ENCODE measurements at places on chromosomes 13 and 19.

DNA sequence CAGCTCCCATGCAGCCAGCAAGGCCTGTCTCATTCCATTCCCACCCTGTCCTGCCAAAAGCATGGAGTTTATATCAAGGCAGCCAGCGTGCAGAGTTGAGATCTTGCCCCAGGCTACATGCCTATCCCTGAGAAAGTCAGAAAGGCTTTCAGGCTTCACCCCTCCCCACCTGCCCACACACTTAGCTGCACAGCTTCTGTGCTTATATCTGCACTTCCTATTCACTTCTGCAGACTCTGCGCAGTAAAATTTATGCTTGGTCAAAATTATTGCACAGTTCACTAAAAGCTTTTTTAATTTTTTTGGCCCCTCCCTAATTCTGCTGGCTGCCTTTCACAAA lies 12.5 kb upstream of the ZNF675 start:
- no peak for DNase-seq

DNA sequence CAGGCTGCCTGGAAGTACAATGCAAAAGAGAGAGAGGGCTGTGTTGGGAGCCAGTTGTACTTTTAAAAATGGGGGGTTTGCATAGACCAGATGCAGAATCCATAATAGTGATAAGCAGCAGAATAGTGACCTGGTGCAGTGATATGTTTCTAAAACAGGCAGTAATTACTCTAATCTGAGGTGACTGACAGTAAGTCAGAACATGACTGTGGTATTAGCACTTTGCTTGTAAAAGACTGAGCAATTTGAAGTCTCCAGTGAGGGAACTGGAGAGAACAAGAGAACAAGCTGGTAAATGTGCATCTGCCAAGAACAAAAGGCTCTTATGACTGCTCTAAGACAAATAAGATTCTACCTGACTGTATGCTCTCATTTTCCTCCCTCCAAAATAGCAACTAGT lies 383.4 kb downstream of the ITGBL1 start:
- DNase-seq = no peak

DNA sequence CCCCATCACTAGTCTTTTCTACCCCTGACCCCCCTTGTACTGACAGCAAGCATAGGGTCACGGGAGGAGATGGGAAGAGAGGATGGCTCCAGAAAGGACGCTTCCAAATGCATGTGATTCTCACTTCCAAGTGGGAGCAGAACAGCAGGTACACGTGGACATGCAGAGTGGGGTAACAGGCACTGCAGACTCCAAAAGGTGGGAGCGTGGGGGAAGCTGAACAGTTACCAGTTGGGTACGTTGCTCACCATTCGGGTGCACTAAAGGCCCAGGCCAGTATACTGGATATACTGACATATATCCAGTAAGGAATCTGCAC lies 2.3 kb upstream of the ETV2 start:
- DNase-seq = no peak

- no peak for DNase-seq
Observed at GRCh38 chr13:28623782-28624706, 34.9 kb upstream of the POMP start.

GRCh38 chr13:97574926-97575325 lies 141.0 kb downstream of the RAP2A start:
- DNase-seq = no peak

DNA sequence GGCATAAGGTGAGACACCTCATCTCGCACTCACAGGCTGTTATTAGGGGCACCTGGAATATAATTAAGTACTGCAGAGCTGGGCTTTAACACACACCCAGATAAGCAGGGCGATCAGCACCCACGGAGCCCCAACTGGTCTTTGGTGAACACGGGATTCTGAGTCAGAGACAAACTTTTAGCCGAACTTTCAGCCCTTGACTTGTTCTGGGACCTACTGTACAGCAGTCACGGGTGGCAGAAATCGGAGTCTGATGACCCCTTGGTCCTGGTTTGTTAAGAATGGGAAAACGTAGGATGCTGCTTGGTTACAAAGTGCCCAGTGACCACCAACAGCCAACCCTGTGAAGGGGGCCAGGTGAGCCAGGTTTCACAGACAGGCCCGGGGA lies 9.0 kb downstream of the SH3GL1 start:
- no peak for DNase-seq

DNA sequence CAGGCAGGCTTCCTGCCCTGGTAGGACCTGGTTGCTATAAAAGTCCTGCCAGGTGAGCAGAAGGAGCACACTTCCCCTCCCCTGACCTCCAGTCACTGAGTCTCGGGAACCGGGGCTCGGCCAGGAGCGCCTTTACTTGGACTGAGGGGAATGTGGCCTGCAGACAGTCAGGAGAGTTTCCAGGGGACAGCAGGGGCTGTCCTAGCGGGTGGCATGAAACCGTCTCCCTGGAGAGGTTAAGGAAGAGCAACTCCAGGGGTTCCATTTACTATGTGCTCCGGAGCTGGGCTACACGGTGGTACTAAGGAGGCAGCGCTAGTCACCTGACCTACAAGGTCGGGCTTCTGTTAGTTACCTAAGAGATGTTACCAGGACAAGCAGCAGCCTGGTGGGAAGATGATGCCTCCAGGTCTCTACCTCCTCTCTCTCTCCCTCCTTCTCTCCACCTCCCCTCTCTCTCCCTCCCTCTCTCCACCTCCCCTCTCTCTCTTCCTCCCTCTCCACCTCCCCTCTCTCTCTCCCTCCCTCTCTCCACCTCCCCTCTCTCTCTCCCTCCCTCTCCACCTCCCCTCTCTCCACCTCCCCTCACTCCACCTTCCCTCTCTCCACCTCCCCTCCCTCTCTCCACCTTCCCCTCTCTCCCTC lies 4.1 kb upstream of the CNOT3 start:
- peak; percentile 51 for DNase-seq

- no peak for DNase-seq
Observed at GRCh38 chr13:38735665-38736440, 49.0 kb downstream of the FREM2 start.

GRCh38 chr13:111065698-111066097 lies 49.4 kb upstream of the ARHGEF7 start:
- DNase-seq = no peak

DNA sequence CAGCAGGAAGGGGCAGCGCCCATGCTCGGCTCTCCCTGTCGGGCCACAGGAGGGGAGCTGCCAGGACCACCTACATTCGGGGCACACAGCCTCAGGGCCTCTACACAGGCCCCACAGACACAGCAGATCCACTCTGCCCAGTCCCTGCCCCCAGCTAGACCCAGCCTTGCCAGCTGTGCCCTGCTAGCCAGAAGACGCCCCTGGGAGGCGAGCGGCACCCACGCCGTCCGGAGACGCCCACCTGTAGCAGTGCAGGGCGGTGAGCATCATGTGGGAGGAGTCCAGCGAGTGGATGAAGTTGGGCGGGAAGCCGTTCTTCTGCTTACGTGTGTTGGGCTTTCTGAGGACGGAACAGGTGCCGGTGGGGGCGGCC lies 15.1 kb downstream of the POLRMT start:
- DNase-seq = no peak

GRCh38 chr19:4049432-4049831 lies 17.3 kb downstream of the ZBTB7A start:
- no peak for DNase-seq

- DNase-seq = no peak
Observed at GRCh38 chr13:113552079-113552478, 32.5 kb upstream of the TFDP1 start.

DNA sequence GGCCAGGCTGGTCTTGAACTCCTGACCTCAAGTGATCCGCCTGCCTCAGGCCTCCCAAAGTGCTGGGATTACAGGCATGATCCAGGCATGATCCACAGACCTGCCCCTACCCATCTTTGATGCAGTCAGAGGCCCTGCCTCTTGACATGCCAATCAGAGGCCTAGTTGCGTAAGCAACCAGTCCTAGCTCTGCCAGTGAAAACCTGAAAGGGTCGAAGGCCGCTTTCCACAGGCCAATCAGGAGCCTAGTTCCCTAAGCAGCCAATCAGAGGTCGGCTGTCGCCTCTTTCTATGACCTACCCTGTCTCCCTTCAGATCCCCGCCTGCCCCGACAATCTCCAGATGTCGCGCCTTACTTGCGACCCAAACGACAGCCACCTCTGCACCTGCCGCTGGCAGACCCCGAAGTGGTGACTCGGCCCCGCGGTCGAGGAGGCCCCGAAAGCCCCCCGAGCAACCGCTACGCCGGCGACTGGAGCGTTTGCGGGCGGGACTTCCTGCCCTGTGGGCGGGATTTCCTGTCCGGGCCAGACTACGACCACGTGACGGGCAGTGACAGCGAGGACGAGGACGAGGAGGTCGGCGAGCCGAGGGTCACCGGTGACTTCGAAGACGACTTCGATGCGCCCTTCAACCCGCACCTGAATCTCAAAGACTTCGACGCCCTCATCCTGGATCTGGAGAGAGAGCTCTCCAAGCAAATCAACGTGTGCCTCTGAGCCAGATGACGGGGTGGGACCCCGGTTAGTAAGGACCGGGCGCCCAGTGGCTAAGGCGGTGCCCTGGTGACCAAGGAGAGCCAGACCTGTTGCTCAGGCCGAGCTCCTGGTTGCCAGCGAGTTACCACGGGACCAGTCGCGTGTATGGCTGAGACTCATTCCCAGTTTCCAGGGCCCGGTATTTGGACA lies 6.3 kb downstream of the SYDE1 start:
- DNase-seq = no peak

- peak; percentile 76 for DNase-seq
Observed at GRCh38 chr13:99926014-99926731, 45.4 kb downstream of the ZIC5 start.

- no peak for DNase-seq
Observed at GRCh38 chr13:53200498-53201453, 172.2 kb downstream of the OLFM4 start.

GRCh38 chr19:16379521-16380313 lies 55.1 kb downstream of the KLF2 start:
- no peak for DNase-seq

GRCh38 chr19:48746738-48747575 lies at the start of gene IZUMO1:
IZUMO1 (minus strand) TSS chr19:48746909; CDS start chr19:48745859, 1,050 bp downstream.
- no peak for DNase-seq

GRCh38 chr19:50844296-50844935 lies 10.3 kb upstream of the KLK3 start:
- DNase-seq = peak; percentile 31

DNA sequence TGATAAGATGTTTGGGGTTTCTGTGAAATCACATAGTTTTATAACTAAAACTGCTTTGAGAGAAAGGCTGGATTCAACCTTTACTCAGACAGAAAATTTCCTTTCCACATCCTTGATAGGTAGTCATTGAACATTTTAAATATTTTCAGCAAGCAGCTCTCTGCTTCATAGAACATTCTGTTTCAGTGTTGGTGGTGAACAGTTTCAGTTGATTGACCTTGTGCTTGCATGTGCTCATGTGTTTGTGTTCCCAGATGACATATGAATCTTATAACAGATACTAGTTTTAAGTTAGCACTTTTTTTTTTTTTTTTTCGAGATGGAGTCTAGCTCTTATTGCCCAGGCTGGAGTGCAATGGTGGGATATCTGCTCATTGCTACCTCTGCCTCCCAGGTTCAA lies 290.1 kb downstream of the HS6ST3 start:
- DNase-seq = no peak

GRCh38 chr13:106484537-106485193 lies 50.8 kb downstream of the EFNB2 start:
- DNase-seq = no peak

- DNase-seq = no peak
Observed at GRCh38 chr13:99876651-99877050, 94.9 kb downstream of the ZIC5 start.

- no peak for DNase-seq
Observed at GRCh38 chr19:29029268-29029958, 183.5 kb downstream of the UQCRFS1 start.

DNA sequence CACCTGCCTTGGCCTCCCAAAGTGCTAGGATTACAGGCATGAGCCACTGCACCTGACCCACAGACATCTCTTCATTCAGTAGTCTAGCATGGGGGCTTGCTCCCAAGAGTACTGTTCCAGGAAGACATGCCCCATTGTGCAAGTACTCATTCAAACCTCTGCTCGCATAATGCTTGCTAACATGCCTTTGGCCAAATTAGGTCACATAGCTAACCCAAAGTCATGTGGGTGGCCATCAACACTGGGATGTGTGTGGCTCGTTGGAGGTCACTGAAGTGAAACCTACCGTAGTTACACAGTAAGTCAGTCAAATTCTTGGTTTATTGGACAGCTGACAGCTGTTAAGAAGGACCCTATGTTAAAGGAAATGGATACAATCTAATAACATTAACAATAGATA lies 20.3 kb downstream of the RFXAP start:
- no peak for DNase-seq

DNA sequence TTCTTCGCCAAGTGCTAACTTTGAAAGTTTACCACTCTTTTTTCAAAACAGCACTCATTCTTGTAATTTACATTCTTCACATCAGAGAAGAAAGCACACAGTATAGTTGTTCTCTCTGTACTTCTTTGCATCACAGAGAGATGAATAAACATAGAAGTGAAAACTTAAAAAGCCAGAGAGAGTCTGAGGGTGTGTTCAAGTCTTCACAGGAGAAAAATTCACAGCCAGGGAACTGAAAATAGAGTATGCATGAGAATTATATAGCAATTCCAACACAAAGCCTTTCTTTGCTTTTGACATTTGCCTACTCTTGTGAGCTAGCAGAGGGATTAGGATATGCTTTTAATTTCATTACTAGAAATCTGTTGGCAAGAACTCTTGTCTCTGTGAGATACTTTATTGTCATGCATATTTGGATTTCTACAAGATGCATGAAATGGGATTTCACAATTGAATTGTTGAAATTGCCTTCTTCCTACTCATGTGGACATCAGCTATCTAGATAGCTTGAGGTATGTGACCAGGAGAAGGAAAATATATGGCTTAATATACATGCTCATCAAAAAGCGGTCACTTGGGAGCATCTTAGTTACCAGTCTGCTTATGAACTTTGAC lies 166.1 kb downstream of the SLC7A1 start:
- no peak for DNase-seq

GRCh38 chr19:47188507-47189033 lies 42.4 kb downstream of the BBC3 start:
- no peak for DNase-seq

DNA sequence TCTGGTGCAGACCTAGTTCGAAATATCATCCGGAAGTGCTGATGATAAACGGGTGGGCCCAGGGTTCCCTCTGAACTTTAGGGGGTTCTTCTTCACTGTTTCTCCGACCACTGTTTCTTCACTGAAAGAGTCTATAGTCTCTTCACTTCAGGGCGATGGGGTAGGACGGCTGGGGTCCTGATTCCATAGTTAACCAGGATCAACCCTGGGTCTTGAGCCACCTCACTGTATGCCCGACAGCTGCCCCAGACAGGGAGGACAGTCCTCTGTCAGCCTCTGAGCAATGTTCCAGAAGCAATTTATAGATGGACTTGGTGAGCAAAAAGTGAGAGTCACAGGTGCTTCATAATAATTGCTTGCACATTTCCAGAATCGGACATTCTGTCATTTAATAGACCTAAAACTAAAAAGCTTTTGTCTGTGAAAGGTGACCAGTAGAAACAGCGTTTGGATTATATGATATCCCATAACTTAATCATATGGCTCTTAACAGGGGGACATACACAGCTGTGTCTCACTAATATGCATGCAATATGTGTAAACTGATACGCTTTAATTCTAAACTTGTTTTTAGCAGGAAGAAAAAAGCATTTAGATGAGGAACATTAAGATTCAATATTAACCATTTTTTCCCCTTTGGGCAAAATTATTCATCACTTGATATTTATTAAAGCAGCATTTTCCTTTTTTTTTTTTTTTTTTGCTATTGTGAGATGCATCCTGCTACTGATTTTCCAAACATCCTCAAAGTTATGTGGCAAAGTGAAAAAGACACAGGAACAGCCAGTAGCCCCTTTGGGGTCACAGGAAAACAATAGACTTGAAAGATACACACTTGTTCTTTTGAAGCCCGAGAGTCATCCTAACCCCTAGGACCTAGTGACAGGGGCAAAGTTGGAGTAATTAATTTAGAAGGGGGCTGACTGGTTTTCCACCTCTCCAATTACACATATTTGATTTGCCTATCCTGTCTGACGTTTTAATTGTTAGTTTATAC lies 277.0 kb downstream of the ZNF536 start:
- peak; percentile 61 for DNase-seq

All from NCI-H1105 treated with DMSO at 0.1 percent for 48 hours (cell line).